Right renal cortex interstitium (tissue), 3 donors: ENCODE measurements at places on chromosomes 6 and 20.

GRCh38 chr6:30814146-30815040, 69.9 kb upstream of the DDR1 start:
- no peak for DNase-seq

DNA sequence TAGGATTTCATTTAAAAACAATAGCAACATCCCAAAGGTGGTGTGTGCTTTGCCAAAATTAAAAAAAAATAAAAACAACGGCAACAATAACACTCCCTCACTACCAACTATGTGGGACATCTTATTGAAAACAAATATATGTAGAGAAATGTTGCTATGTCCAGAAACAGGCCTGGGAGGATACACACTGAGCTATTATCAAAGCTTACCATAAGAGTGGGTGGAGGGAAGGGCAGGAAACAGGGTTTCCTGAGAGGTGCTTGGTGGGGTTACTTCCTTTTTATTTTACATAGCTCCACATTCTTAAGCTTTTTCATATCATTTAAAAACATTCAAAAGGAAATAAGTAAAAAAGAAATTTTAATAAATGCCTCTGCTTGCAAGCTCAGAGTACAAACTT, 150.0 kb upstream of the RIPOR2 start:
- DNase-seq, result no peak

- no peak for DNase-seq
Observed at GRCh38 chr6:35590622-35591066, 77.9 kb upstream of the TULP1 start.

DNA sequence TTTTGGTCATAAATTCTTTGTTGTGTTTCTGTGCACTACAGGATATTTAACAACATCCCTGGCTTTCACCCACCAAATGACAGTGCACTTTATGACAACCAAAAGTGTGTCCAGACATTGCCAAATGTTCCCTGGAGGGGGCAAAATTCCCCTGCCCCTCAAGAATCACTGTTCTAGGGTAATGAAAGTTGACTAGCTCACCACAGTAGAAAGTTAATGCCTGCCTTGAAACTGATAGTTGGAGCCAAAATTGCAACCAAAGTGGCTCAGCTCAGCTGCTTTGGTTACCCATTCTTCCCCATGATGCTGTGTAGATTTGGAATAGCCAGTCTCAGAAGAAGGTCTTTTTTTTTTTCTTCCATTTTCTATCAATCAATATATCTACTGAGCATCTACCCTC, 150.6 kb downstream of the RALGAPA2 start:
- DNase-seq, result no peak

DNA sequence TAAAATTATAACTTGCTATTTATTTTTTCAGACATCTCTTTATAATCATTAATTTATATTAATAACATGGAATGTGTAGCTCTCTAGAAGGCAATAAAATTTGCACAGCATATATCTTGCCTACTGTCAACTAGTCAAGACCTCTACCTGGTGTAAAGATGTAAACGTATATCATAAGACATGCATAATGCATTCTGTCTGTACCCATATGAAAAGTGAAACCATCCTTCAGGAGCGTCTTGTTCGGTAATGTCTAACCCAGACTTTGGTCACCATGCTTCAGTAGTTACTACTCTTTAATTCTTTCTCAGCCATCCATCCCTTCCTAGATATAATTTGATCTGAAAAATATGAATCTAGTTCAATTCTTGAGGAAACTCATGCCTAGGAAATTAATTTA, 21.0 kb downstream of the CEP43 start:
- no peak for DNase-seq

- DNase-seq, result no peak
Observed at GRCh38 chr20:2557873-2558580, 21.7 kb downstream of the TMC2 start.

DNA sequence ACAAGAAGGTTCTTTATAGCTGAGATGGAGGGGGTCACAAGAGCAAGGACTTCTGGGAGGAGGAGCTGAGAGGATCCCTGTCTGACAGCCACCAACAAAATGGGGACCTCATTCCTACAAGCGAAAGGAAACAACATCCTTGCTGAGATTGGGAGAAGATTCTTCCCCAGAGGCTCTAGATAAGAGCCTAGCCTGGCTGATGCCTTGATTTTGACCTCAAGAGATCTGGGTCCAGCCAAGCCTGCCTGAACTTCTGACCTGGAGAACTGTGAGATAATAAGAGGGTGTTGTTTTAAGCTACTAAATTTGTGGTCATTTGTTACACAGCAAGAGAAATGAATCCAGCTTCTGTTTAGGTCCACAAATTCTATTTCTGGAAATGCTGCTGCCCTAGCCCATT, 75.4 kb upstream of the SLC4A11 start:
- no peak for DNase-seq

GRCh38 chr6:166389119-166389518, 6.4 kb upstream of the MPC1 start:
- DNase-seq, result no peak

- no peak for DNase-seq
Observed at GRCh38 chr6:111805511-111806164, 67.6 kb downstream of the FYN start.

DNA sequence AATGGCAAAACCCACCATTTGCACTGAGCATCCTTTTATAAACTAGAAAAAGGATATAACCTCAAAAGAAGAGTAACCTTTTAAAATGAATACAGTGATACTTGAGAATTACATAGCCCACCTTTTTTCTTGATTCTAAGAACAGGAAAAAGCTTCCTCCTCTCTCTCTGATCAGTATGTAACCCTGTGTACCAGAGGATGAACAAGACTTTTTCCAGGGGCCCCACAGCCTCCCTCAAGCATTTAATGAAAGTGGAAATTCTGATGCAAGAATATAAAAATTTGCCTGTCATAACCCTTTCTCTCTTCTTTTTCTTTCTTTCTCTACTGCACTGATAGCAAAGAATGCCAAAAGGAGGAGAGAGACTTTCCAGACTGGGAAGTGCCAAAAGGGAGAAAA, 64.2 kb upstream of the BTN3A2 start:
- no peak for DNase-seq

DNA sequence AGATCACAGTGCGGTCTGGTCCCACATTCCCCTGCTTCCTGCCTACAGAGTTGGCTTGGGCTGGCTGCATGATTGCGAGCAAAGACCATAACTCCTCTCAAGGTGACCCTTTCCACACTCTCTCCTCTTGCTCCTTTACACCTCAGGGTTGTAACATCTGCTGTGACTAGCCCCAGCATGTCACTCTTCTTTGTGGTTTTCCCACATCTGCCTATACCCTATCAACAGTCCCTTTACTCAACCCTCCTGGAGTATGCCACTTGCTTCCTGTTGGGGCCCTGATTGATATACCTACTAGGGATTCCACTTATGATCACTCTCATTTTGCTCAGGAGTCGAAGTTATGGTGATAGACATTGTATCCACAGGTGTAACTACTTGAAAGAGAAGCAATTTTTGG, 58.9 kb upstream of the SGK1 start:
- DNase-seq, result no peak

GRCh38 chr20:48236000-48236970, 451.0 kb upstream of the SULF2 start:
- no peak for DNase-seq

GRCh38 chr6:139349464-139350020, 24.9 kb downstream of the CITED2 start:
- no peak for DNase-seq

DNA sequence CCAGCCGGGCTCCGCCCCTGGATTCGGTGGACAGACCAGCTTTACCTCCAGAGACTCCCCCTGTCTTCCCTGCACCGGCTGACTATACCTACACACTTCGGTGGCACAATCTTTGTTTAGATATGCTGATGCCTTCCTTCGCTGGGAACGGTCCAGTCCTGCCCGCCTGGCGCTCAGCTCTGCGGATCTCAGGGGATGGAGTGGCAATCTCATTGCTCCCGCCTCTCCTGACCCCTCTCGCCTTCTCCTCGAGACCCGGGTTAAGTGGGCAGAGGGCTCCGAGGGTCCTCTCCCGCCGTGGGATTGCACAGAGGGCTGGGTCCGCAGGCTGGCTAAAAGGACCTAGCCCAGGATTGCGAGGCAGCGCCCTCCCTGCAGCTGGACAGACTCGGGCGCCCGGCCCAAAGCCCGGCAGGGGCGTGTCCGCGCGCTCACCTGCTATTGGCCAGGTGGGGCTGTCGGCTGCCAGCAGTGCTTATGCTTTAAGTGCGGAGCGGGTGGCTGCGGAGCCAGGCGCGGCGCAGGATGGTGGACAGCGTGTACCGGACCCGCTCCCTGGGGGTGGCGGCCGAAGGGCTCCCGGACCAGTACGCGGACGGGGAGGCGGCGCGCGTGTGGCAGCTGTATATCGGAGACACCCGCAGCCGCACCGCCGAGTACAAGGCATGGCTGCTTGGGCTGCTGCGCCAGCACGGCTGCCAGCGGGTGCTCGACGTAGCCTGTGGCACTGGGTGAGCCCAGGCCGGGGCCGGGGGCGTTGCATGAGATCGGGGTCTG, at the start of gene GNMT:
TSS of gene GNMT (plus strand) at position 512 of the 777 bp plus-strand sequence. CDS start at position 526, 14 bp downstream.
- DNase-seq, result peak; percentile 30

DNA sequence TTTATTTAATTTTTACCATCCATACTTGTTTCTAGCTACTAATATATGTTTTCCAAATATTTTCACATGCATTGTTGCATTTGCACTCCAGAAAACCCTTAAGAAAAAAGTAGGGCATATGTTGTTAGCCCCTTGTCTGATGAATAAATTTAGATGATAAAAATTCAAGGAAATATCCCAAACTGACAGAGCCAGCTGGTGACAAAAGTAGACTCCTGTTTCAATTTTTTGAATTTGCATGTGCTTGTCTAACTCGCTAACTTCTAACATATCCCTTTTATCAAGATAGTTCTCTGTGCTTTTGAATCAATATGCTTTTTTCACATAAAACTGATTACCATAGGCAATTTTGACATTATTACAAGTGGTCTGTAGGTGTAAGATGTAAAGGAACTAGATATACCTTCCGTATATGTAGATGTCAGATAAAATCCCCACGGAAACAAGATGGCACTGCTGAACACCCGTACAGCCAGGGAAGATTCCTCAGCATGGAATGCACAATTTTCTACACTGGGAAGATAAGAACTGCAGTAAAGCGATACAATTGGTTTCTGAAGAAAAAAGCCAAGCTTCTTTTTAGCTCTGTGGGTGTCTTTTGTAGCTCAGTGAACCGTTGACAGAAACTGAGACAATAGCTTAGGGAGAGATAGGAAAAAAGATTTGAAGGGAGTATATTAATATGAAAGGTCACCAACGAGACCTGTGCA, 437.6 kb upstream of the RNF217 start:
- no peak for DNase-seq

DNA sequence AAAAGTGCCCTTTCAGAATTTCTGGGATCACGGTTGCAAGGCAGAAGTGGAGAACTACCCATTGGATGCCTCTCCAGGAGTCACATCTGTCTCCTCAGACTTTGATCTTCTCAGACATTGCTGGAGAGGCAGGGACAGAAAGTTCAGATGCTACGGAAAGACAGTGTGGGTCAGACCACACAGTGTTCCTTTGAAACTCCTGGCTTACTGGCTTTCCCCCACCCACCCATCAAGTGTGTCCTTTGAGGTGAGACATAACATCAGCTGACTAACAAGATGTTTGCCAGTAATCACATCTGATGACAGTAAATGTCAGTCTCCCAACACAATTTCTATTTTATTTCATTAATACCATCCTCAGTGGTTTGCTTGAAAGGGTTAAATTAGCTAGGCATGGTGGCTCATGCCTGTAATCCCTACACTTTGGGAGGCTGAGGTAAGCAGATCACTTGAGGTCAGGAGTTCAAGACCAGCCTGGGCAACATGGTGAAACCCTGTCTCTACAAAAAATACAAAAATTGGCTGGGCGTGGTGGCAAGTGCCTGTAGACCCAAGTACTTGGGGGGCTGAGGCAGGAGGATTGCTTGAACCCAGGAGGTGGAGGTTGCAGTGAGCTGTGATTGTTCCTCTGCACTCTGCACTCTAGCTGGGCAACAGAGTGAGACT, 67.2 kb upstream of the SNX9 start:
- no peak for DNase-seq

GRCh38 chr6:138588805-138589434, 89.6 kb upstream of the NHSL1 start:
- no peak for DNase-seq

- no peak for DNase-seq
Observed at GRCh38 chr6:76004202-76004601, 68.3 kb downstream of the IMPG1 start.

GRCh38 chr6:124223611-124224345, 420.1 kb downstream of the NKAIN2 start:
- no peak for DNase-seq

DNA sequence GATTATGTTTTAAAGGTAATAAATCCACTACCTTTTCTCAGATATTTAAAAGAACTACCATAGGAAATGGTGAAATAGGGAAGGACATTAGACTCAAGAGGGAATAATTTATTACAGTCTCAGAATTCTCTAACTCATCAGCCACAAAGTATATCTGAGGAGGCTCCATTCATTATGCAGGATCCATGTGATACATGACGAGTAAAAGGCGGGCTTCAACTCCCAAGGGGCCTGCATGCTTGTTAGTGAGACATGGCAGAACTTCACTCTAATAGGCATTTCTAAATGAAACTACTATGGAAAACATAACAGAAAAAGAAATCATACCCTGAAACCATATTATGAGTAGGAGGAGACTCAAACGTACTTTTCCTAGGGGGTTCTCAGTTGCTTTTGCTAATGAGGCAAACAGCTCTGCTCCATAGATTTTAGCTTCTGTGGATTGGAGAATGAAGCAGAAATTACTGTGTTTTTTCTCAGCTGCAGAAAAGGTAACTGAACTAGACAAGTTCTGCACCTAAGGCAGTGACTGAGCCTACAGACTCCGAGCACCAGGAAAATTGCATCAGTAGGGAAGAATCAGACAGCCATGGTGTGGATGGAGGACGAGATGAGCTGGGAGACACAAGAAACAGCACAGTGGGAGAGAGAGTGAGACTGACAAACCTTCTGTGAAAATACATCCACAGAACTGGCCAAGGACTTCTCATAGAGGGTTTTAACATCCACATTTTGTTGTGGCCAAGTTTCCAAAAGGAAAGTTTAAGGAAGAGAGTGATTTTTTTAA, 254.6 kb upstream of the PRDM1 start:
- DNase-seq, result no peak

DNA sequence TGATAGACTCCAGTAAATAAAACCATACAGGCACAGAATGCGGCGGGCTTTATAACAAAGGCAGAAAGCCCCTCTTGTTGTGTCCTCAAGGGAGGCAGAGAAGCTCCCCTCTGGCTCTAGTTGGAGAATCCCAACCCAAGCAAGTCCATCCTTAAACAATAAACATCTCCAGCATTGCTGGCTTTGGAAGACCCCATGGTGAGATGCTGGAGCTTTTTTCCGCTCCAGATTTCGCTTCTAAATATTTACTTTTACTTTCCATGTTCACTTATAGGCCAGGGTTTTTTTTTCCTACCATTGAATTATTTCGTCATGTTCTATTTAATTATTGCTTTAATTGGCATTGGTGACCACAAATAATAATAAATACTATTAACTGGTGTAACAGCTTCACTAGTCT, 176.2 kb downstream of the MTHFD1L start:
- no peak for DNase-seq

GRCh38 chr6:111603685-111604084, 2.0 kb downstream of the TRAF3IP2 start:
- DNase-seq, result no peak
